ENCODE measurements at places on chromosomes 1 and 21.

DNA sequence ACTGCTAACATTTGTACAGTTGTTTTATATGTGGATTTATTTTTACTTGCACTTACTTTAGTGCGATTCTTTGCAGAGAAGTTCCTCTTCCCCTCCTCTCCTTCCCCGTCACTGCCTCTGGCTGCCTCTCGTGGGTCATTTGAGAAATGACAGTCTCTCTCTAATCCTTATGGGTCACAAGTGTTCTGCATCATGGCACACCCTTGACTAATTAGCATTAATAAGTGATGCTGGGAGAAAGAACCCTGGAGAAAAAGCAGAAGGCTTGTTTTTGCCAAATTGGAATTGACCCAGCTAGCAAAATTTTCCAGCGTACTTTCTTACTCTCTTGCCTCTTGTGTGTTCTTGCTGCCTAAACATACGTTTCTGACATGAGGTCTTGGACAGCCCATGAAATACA is 301.2 kb downstream of the DUSP10 start:
- DNase-seq = no peak

GRCh38 chr1:27439150-27439549 is 46.7 kb downstream of the GPR3 start:
- no peak for DNase-seq

DNA sequence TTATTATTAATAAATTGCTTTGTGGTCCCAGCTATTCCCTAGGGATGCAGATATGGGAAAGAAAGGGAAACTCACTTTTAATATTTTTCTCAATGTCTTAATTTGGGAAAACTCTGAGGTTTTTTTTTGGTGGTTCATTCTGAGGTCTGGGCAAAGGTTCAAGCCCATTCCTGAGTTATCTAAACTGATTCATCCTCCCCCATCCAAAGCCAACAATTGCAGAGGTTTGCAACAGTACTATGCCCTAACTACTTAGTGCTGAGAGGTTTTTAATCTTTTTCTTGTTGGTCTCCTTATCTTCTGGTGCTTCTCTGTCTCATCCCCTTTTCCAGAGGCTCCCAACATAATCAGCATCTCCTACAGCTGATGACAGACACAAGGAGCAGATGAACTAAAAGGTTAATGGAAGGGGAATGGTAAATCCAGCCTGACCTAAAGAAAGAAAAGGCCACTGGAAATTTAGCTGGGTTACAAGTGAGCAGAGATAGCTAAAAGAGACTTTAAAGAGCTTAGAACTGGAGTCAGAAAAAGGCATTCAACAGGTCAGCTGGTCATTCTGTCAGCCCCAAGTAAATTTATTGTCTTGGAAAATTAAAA is 390.4 kb downstream of the TGFB2 start:
- no peak for DNase-seq

DNA sequence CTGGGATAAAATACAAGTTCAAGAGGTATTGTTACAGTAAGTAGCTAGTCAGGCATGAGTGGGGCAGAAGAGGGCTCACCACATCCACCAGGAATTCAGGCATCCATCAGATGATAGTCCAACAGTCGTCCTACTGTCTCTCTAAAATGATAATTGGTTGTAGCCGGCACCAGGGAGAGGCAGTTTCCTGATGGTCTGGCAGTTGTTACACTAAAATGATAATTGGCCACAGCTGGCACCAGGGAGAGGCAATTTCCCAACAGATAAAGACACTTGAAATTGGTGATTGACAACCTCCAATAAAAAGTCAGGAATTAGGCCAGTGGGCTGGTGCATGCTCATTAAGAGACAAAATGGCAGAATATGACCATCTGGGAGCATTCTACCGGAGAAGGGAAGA is 545.8 kb downstream of the AMY1C start:
- DNase-seq = no peak

DNA sequence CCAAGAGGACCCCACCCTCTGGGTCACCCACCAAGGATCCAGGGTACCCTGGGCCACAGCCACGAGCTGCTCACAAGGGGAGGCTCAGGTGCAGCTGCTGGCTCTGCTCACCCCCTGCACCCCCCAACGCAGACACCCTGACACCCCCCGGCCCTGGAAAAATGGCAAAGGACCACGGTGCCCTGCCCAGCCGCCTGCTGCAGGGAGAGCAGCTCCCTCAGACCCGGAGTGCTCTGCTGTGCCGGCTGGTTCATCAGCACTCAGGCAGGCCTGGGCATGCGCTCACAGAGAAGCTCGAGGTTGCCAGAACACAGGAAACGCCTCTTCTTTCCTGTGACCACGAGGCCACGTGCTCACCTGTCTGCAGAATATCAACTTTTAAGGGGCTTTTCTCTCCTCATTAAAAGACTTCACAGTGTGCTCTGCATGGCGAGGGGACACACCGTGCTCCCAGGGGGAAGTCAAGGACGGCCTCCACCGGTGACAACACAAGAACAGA is 4.3 kb upstream of the C1QTNF12 start:
- no peak for DNase-seq

- no peak for DNase-seq
These were observed 19.3 kb downstream of the QSOX1 start for GRCh38 chr1:180173952-180174351.

- no peak for DNase-seq
These were observed 139.7 kb upstream of the ARHGEF16 start for GRCh38 chr1:3314491-3315381.

Measured in GOT3 (cell line).